ENCODE measurements at places on chromosomes 6 and 20.

DNA sequence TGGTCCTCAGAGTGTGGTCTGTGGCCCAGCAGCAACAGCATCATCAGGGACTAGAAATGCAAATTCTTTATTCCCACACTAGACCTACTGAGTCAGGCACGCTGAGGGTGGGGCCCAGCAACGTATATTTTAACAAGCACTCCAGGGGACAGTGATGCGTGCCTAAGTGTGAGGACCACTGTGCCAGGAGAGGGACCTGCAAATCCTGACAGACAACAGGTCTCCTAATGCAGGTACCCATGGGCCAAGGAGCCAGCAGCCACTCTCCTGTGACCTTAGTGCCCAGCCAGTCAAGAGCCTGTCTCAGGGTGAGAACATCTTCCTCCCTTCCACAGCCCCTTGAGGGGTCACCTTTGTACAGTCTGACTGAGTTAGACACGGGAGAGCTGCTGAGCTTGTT is 8.0 kb upstream of the MYLK2 start:
- no peak for DNase-seq

DNA sequence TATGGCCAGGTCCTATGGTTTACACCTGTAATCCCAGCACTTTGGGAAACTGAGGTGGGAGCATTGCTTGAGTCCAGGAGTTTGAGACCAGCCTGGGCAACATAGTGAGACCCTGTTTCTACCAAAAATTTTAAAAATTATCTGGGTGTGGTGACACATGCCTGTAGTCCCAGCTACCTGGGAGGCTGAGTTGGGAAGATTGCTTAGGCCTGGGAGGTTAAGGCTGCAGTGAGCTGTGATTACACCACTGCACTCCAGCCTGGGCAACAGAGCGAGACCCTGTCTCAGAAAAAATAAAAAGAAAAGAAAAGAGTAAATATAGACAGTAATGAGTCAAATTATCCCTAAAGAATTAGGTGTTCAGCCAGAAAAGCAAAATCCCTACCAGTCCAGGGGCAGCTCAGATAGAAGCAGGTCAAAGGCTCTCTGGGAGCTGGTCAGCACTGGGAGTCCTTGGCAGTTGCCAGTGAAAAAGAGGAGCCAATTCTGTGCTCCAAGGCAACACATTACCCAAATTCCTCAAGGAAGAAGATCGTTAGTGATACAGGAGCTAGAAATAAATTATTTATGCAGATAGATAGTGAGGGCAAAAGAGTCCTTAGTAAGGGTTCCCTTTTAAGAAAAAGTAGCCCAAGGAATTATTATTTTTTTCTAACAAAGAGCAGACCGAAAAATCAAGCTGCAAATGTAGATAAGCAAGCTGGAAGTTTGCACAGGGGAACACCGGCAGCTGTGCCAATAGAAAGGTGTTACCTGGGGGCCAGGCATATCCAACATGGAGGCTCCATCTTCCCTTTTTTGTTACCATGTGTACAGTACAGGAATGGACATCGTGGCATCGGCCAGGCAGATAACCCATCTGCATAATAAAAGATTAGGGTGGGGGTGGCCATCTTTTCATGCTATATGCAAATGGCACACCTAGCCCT is 31.4 kb upstream of the SEC63 start:
- DNase-seq, result no peak

DNA sequence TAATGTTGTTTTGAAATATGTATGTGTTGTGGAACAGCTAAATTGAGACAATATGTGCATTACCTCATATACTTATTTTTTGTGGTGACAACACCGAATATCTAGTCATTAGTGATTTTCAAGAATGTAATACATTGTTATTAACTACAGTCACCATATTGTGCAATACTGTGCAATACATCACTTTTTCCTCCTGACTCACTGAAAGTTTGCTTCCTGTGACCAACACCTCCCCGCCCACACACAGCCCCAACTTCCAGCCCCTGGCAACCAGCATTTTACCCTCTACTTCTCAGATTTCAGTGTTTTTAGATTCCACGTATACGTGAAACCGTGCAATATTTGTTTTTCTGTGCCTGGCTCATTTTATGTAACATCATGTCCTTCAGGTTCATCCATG is 627.9 kb downstream of the PRKN start:
- no peak for DNase-seq

DNA sequence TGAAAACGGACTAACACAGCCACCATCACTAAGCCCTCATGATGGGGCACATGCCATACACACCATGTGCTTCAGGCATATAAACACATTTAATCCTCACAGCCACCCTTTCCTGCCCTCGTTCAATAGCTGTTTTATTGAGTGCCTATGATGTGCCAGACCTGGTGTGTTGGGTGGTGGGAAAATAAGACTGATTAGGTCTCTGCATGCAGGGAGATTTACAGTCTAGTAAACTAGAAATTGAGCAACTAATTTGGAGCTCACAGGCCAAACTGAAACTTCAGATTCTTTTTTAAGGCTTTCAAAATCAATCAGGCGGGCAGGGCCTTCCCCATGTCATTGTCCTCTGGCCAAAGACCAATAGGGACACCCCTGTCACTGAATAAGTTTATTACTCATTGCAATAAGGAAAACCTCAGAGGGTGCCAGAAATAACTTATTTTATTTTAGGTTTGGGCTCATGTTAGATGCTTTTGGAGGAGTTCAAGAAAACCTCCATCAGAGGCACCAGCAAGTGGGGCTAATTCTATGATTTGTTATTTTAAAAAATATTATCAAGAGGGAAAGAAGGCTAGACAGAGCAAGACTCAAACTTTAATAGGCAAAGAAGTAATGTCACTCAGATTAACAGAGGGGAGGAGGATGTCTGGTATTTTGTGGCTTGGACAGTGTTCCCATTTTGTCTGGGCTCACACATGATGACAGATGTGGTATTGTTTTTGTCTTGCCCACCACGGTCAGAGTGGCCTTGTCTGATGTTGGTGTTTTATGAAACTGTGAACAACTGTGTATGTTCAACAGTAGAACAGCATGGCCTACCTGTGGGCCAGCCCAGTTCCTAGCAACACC is 12.0 kb downstream of the ZFP64 start:
- DNase-seq, result no peak

GRCh38 chr20:50395251-50395729 is 114.9 kb upstream of the PTPN1 start:
- DNase-seq, result no peak

DNA sequence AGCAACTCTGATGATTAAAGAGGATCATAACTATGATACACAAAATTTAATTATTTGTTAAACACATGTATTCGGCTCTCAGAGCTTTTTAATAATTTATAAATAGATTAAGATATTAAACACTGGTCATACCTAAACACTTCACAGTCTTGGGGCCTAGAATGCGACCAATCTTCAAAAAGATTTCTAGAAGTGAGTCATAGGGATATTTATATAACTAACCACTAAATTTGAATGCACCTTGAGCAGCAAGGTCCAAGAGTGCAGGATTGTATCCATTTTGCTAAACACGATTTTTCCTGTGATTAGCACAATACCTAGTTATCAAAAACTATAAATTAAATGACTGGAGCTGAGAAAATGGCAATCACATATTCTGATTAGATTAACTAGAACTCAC is 709.3 kb downstream of the EPHA7 start:
- DNase-seq, result no peak

All from activated T-cell treated with anti-CD3 and anti-CD28 coated beads for 4 hours (primary cell).